DMS79 (cell line): ENCODE measurements at places on chromosomes 4 and X.

DNA sequence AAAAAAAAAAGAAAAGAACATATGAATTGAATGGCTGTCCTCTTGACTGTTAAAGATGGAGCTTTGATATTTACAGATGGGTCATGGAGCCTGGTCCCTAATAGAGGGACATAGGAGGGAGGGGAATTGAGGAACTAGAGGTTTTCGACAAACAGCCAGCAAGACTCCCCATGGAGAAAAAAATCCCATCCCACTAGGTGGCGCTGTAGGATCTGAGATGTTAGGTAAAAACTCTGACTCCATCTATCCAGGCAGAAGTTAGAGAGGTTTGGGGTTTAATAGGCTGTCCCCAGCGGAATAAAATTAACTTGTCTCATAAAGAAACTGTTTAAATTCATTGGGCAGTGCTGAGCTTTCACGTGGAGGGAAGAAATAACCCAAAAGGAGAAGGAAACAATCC, 45.9 kb downstream of the HMGB2 start:
- DNase-seq, result no peak

GRCh38 chr4:16450031-16450430, 223.8 kb upstream of the TAPT1 start:
- no peak for DNase-seq

DNA sequence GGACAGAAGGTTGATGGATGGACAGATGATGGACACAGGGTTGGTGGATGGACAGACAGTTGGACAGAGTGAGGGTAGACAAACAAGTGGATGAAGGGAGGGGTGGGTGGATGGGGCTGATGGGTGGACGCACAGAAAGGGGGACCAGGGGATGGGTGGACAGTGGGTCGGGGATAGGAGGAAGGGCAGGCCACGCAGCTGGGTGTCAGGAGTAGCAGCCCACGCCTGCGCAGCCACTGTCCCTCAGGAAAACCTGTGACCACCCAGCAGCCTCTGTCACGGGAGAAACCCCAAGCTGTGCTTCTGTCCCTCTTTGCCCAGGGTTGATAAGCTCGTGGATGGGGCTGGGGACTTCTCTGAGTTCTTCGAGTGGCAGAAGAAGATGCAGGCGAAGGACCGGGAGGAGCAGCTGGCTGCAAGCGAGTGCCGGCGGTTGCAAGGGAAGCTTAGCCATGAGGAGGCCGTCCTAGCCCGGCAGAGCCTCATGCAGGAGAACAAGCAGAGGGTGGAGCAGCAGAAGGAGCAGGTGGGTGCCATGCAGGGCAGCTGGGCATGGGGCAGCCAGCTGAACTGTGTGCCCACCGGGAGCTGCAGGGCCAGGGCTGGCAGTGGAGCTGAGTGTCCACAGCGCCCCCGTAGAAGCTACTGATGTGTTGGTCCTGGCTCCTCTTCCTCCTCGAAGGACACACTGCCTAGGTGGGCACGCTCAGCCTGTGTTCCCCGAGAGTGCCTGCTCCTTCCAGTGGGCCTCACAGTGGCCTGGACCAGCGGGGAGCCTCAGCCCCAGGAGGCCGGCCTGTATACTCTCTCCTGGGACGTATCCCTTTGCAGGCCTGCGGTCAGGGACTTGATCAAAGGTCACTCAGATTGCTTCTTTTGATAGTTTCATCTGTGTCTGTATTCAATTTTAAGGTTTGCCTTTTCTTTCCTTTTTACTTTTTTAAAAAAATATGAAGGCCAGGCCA, 16.8 kb upstream of the RNF4 start:
- no peak for DNase-seq

- DNase-seq, result no peak
Measured at GRCh38 chr4:70239884-70240591, 2.4 kb upstream of the CSN3 start.

GRCh38 chrX:128165884-128166408, 113.7 kb upstream of the ACTRT1 start:
- DNase-seq, result no peak

DNA sequence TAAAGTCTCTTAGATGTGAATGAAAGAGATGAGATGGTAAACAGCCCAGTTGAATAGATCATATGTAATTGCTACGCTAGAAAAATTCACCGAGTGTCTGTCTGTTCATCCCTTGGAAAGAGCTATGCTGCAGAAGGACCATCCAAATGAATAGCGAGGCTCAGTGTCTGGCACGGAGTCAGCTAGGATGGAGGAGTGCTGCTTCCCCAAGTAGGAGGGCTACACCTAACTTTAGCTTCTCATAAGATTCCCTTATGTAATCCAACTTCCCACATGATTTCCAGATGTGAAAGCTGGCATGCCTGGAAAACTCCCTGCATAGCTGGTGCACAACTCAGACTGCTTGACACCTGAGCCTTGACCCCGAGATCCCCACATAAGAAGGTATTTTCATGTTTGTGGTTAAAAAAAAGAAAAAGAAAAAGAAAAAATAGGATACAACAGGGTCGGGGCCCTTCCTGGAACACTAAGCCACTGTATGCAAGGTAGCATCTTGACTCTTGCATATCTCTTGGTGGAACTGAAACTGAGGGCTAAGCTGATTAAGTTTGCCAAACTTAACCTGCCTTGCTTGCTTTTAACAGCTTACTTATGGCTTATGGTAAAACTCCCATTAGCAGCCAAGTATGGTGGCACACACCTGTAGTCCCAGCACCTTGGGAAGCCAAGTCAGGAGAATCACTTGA, 82.3 kb downstream of the FREM3 start:
- DNase-seq, result no peak

DNA sequence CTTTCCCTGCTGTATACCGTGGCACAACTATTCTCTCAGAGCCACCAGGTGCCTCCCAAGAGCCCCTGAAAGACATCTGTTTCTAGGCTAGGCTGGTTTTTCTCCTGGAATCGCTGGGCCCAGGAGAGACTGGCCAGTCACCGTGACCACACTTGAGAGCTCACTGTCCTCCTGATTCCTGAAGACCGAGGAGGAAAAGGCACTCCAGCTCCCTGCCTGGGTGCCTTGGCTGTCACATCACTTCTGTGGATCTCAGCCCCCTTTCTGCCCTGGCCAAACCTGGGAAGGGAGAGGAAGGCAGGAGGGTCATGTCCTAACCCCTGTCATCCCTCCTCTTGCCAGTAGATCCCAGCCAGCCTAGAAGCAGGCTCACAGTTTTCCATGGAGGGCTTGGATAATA, 54.7 kb upstream of the LAS1L start:
- no peak for DNase-seq

DNA sequence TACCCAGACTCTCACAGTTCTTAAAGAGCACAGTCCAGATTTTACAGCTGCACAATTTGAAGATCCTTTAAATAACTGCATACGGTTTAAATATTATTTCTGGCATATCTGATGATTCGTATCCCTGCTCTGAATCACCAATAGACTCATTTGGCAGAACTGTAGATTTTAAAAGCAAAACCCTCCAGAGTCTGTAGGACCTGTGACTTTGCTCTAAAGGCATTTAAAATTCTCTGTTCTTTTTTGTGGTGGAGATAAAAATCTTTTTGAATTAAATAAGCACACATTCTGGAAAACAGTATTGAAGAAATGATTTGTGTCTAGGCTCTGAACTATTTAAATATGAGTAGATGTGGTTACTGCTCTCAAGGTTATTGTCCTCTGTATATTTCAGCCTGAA, 246.2 kb upstream of the PITX2 start:
- no peak for DNase-seq

DNA sequence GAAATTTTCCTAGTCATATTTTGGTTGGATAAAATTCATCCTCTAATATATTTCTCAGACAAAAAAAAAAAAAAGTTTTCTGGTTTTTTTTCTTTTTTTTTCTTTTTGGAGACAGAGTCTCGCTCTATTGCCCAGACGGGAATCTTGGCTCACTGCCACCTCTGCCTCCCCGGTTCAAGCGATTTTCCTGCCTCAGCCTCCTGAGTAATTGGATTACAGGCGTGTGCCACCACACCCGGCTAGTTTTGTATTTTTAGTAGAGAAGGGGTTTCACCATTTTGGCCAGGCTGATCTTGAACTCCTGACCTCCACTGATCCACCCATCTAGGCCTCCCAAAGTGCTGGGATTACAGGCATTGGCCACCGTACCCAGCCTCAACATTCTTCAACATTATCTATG, 432.7 kb upstream of the PABPC4L start:
- DNase-seq, result no peak

GRCh38 chrX:65463550-65463949, 71.0 kb downstream of the LAS1L start:
- DNase-seq, result no peak

DNA sequence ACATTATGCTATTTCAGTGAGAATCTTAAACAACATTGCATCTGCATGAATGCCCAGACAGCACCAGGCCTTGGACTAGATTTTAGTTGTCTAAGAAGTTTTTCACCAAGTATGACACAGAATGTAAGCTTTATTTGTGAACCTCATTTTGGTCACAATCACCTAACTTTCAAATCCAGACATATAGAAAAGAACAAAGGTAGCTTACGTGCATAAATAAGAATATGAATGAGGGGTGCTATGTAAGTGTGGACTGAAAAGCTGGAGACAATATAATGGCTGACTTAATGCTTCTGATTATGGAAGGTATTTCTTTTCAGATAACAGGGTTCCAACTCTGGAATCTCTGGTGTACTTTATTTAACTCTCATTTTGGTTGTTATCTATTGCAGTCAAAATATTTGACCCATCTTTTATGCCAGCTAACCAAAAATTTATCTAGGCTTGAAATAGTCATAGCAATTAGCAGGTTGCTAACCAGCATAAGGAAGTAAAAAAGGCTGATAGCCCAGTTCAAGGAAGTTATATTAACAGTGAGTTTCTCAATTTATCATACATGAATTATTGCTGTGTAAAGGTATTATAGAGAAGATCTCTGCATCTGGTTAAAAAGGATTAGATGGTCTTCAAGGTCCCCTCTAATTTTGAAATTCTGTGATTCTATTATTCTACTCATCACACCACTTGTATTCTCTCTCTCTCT, 36.5 kb downstream of the SLC7A11 start:
- DNase-seq, result no peak

- no peak for DNase-seq
Measured at GRCh38 chr4:73816814-73817213, 19.7 kb upstream of the CXCL6 start.

DNA sequence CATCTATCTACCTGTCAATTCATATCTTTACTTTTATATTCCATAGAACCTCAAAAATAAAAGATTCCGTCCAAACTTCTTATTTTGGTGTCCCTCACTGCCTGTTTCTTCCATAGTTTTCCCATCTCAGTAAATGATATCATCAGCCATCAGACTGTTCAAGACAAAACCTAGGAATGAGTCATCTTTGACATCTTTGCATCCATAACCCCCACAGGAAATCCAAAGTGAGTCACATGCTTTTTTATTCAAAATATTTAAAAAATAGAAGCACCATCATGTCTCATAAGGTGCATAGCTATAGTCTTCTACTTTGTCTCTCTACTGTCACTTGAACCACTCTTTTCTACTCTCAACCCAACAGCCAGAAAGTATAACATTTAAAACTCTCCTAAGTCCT, 29.9 kb upstream of the CXXC4 start:
- no peak for DNase-seq
